ENCODE measurements at places on chromosomes 2 and 18. TPM values are rescaled to one million over a fixed set of nuclear protein-coding genes. Genes with fewer than 3 reads are reported as not detected.

DNA sequence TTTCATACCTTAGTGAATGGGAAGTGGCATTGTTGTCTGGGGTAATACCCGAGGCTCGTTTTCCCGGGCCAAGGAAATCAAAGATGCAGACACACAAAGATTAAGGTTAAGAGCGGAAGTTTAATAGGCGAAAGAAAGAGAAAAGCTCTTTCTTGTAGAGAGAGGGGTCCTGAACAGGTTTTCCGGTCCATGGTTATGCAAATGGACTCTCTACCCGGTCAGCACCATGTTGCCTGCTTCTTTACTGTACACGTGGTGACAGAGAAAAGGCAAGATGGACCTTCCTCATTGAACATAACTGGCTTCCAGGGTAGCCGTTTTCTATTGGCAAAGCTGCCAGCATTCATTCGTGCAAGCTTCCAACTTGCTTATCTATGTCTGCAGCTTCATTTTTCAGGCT is 2063.5 kb downstream of the SUCLG1 start:
- no peak for DNase-seq

DNA sequence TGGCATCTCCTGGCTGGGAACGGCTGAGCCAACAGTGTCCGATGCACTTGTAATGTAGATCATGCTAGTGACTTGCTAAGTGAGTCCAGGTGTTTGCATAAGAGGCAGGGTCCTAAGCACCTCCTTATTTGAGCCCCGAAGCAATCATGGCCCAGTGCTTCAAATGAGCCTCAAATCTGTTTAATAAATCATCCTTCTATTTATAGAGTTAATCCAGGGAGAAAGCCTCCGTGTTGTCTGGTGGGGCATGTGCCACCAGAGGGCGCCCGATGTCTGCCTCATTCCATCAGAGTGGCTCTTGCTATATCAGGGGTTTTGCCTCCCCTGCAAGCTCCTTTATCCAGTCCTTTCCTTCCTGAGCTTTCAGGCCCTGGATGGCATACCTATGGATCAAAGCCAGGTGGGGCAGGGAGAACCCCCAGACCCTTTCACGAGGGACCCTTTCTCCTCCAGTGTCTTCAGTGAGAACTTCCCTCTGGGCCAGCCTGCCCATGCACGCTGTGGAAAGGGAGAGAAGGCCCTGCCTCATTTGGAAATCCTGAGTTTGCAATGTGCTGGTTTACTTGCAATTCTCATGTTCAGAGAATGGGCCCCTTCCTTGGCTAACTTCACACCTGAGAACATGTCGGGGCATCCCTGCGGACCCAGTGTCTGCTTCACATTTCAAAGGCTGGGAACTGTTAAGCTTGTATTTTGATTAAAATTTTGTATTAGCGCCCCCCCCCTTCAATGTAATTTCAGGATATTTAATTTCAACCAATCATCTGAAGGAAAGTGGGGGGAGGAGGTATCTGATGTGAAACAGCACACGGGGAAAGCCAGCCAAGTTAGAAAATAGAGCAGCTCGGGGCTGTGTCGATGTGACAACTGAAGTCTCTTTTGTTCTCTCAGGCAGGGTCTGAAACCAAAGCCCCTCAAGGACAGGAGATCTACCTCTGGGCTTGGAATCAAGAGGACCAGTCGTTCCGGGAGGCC is 39.7 kb downstream of the RDH14 start:
- no peak for DNase-seq

- no peak for DNase-seq
Observed at GRCh38 chr2:71153585-71154224, 23.3 kb downstream of the MPHOSPH10 start.

- no peak for DNase-seq
Observed at GRCh38 chr2:74554820-74555531, 456 bp downstream of the DOK1 start.

GRCh38 chr18:59593291-59593717 is 103.9 kb downstream of the CCBE1 start:
- DNase-seq: no peak

DNA sequence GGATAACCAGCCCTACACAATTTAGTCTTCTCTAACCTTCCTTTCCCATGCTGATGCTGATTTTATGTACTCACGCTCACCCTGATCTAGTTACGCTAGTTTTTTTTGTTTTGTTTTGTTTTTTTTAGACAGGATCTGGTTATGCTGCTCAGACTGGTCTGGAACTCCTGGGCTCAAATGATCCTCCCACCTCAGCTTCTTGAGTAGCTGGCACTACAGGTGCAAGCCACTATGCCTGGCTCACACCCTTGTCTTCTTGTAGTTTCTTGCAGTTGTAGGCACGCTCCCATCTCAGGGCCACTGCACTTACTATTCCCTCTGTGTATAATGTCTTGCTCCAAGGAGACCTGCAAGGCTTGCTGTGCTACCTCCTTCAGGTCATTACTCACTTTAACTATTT is 6.2 kb downstream of the PELI1 start:
- no peak for DNase-seq

- DNase-seq: no peak
Observed at GRCh38 chr18:76405681-76406356, 89.2 kb downstream of the ZNF516 start.

- DNase-seq: no peak
Observed at GRCh38 chr2:226130192-226130591, 669.4 kb downstream of the IRS1 start.

- DNase-seq: no peak
Observed at GRCh38 chr2:76642129-76642528, 880.0 kb downstream of the LRRTM4 start.

Gene POTEJ
- not detected for polyA plus RNA-seq

Data from keratinocyte (primary cell).